Spinal cord (tissue), 10 donors: ENCODE measurements at places on chromosomes 1 and 21.

GRCh38 chr1:61992257-61992656 is 202.4 kb upstream of the L1TD1 start:
- DNase-seq = no peak

GRCh38 chr1:46394872-46395465 is 852 bp downstream of the FAAH start:
- peak; percentile 44 for DNase-seq

DNA sequence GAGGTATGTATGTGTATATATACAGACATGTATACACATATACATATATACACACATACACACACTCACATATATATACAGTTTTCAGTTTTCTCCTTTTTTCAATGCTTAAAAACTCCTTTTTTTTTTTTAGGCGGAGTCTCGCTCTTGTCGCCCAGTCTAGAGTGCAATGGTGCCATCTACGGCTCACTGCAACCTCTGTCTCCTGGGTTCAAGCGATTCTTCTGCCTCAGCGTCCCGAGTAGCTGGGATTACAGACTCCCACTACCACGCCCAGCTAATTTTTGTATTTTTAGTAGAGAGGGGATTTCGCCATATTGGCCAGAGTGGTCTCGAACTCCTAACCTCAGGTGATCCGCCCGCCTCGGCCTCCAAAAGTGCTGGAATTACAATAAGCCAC is 27.0 kb downstream of the STYXL2 start:
- DNase-seq = no peak

DNA sequence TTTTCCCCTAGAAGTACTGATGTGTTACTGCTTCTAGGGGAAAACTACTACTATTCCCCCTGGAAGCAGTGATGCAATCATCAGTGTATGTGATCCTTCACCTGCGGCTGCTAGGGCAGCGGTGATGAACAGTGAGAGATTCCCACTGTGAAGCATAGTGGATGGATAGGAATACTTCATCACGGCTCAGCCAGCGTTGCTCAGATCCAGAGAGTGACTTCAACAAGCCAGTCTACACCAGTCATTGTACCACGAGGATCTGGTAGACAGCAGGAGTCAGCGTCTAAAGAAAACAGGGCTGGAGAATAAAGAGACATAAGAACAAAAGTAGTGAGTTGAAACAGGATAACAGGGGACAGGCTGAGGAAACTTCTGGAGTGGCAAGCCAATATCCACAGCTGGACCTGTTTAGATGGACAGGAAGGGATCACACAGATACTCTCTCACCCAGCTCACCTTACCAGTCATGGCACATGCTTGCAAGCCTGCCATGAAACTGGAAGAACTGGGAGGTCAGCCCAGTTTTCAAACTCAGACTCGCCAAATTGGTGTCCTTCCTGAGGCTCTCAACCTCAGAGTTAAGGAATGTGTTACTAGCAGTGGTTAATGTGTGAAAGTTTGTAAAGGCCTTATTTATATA is 42.4 kb upstream of the LRRC52 start:
- no peak for DNase-seq

- DNase-seq = no peak
These were observed 580 bp downstream of the TENT5B start for GRCh38 chr1:27011976-27012563.

- DNase-seq = no peak
These were observed 43.9 kb upstream of the TSPEAR start for GRCh38 chr21:44755227-44755626.

GRCh38 chr1:168706391-168706992 is 22.5 kb downstream of the DPT start:
- no peak for DNase-seq

DNA sequence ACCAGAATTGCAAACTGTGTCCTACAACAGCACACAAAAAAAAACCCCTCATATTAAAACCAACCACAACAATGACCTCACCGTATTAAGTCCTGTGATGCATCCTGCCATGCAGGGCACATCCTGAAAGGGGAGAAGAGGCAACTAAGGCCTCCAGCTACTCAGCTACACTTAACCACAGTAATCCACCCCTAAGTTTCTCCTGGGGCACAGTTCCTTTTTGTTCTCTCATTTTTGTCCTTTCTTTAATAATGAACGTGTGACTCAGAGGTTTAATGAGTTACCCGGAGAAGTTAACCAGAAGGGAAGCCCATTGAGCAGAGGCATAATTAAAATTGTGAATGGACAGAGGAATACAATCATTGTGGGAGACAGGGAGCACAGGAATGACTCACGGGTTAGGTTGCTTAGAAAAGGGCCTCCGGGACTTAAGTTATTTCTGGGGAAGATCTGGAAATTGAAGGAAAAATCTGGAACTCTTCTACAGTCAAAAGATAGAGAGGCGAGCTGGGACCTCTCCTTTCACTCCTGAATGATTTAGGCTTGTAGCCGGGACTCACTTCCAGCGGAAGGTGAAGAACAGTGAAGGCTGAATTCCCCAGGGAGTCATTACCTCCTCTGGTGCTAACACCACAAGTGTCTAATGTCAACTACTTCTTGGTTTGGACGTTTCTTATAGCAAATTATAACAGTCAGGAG is 36.9 kb upstream of the HIVEP3 start:
- no peak for DNase-seq

DNA sequence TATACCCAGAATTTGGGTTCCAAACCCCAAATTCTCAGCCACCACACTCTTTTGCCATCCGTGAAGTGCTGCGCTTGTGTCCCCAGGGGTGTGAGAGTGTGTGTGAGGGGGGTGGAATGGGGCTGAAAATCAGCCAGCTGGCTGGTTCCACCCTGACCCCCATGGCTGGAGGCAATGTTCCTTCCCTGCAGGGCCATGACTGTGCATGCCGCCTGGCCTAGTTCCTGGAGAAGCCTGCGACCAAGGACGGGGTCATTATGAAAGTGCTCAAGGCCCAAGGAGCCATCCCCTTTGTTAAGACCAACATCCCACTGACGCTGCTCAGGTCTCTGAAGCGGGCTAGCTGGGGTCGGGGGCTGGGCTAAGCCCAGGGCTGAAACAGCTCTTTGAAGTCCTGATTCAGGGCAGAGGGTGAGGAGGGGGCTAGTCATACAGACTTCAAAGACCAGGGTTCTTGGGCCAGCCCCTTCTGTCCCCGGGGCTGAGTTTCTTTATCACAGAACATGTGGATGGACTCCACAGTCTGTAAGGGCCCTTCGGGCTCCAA is 38.7 kb downstream of the FAAH start:
- DNase-seq = no peak

- no peak for DNase-seq
These were observed 42.8 kb upstream of the RASAL2 start for GRCh38 chr1:178051071-178051470.

DNA sequence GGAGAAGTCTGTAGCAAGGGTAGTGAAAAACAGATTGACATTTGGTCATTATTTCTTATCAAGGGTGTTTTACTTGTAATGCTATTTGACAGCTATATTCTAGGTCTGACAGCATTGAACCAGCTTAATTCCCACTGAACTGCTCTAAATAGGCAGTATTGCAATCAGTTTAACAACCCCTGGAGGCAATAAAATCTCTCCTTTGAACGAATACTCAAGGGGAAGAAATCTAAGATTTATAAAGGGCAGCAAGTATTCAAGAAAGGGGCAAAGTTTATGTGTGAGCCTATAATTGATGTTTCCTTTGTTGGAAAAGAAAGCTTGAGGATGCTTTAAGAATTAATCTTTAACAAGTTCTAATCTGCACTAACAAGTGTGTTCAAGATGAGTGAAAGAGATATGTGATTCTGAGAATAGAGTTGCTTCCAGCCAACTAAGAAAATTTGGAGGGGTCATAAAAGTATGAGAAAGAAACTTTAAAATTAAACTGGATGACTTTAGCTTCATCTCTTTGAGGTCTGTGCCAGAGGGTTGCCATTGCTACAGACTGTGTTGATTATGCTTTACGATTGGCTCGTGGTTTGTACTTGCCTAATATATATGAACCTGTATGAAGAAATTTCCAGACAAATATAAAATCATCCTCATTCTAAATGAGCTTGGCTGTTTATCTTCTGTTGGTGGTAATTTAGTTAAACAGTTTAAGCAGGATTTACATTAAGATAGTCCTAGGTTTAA is 72.5 kb downstream of the ZNF326 start:
- no peak for DNase-seq

GRCh38 chr1:223727541-223727940 is 15.2 kb downstream of the CAPN2 start:
- no peak for DNase-seq

GRCh38 chr21:14401217-14401616 is 18.3 kb upstream of the HSPA13 start:
- DNase-seq = no peak

DNA sequence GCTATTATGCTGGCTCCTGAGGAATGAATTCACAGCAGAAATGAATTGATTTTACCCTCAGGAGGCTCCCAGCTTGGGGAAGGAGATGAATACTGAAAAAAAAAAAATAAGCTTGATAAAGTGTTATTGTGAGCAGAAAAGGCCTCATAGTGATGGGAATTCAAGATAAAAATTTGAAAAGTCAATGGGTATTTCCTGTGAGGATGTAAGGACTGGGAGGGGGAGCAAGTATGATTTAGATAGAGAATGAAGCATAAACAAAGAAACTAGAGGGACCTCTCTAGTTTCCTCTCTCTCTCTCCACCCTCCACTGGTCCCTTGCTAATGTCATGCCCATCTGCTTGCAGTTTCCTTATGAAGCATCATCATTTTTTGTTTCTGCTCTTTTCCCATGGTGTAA is 439.0 kb upstream of the PLXNA2 start:
- no peak for DNase-seq

GRCh38 chr1:234926559-234927311 is 201.9 kb downstream of the TOMM20 start:
- no peak for DNase-seq

GRCh38 chr1:89262643-89263042 is 10.0 kb downstream of the GBP5 start:
- DNase-seq = no peak

- DNase-seq = no peak
These were observed 360.1 kb upstream of the BEND5 start for GRCh38 chr1:49136738-49137251.

- DNase-seq = no peak
These were observed 918.0 kb downstream of the LTN1 start for GRCh38 chr21:28074676-28075075.

GRCh38 chr1:160171980-160172379 is 18.4 kb upstream of the CASQ1 start:
- DNase-seq = no peak

- no peak for DNase-seq
These were observed 23.4 kb downstream of the TTC39A start for GRCh38 chr1:51306950-51307349.

- no peak for DNase-seq
These were observed 66.8 kb downstream of the XPR1 start for GRCh38 chr1:180698580-180698979.

DNA sequence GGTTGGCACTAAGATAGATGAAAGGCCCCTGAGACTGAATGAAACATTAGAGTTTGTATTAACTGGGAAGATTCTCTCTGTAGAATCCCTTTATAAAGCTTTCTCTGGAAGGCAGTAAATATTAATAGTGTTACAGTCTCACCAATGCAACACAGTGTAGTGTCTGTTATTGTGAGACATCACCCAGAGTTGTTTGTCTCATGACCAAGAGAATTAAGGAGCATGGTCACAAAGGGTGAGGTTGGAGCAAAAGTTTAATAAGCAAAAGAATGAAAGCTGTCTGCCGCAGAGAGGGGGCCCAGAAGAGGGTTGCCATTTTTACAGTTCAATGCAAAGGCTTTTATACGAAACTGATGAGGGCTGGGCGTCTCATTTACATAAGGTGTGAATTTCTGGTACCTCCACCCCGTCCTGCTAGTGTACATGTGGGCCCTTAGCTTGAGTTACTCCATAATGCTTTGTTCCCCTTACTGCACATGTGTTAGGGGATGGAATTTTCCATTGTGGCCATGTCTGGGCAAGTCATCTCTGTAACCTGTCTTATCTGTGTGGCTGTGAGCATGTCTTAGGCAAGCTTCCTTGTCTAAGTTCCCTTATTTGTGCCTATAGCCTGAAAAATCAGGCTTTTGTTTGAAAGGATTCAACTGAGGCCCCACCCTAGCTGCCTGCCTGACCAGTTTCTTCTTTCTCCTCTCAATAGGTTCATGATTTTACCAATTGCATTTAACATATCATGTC is 184.1 kb downstream of the RASAL2 start:
- DNase-seq = no peak

- DNase-seq = no peak
These were observed 299.6 kb downstream of the LMX1A start for GRCh38 chr1:165056914-165057313.

DNA sequence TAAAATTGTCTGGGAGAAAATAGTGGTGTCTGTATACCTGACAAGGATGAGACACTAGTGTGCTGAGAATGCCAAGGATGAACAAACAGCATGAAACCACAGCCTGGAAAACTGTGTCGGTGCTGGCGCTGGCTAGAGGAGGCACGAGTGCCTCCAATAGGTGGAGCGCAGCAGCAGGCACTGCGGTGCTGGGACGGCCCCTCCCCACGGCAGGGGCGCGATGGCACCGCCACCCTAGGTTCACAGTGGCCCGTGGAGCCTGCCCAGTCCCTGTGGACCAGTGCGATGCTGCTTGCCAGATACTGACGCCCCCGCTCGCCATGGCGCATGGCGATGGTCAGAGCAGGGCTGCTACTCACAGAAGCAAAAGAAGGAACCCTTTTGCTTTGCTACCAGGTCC is 6.8 kb downstream of the CFAP410 start:
- DNase-seq = no peak

GRCh38 chr1:1206376-1206965 is at the start of gene TNFRSF18:
Gene TNFRSF18 (minus strand): TSS chr1:1206592. CDS start chr1:1206571, 21 bp downstream.
- no peak for DNase-seq

GRCh38 chr1:39666772-39667171 is 5.1 kb downstream of the NT5C1A start:
- no peak for DNase-seq

DNA sequence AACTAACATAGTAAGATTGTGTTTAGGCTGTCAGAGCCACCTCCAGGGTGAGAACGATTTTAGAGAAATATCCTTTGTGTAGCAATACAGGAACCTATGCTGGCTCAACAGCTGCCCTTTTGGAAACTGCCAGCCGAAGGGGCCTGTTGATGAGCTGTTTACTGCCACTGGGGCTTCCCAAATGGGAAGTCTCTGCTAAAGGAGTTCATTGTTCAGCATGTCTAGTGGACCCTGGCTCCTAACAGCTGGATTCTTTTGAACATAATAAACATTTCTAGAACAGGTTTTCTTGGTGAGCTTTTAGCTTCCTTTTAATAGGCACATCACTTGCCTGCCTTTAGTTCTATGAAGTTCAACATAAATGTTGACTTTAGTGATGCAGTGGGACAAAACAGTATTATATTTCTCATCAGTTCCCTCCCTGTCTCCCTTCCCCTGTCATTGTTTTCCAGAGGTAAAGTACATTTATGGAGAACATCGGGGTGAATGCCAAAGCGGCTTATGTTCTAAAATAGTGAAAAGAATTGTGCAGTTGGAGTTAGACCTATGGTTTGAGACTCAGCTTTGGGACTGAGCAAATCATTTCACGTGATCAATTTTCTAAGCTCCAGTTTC is 57.4 kb downstream of the UCK2 start:
- DNase-seq = no peak
